ENCODE measurements at places on chromosomes 1 and 21. TPM values are rescaled to one million over a fixed set of nuclear protein-coding genes. Genes with fewer than 3 reads are reported as not detected.

KAZN gene
- total RNA-seq, result 3.2 TPM

GJA9 gene
- not detected for total RNA-seq

GLIS1 gene
- not detected for total RNA-seq

TIAM1 gene
- total RNA-seq, result 4.4 TPM

HEYL gene
- 0.07 TPM for total RNA-seq

DYRK3 gene
- 13.2 TPM for total RNA-seq

TMEM39B gene
- 13.4 TPM for total RNA-seq

RNF186 gene
- not detected for total RNA-seq

NFIA gene
- total RNA-seq, result 12.2 TPM

PTCH2 gene
- total RNA-seq, result 0.13 TPM

OR2T11 gene
- not detected for total RNA-seq

KCNE2 gene
- not detected for total RNA-seq

COL11A1 gene
- not detected for total RNA-seq

RIMS3 gene
- 0.10 TPM for total RNA-seq

MSH4 gene
- 0.05 TPM for total RNA-seq

APOBEC4 gene
- not detected for total RNA-seq

AADACL4 gene
- not detected for total RNA-seq

IGSF9 gene
- not detected for total RNA-seq

TMEM52 gene
- total RNA-seq, result not detected

CFHR5 gene
- not detected for total RNA-seq

SPRR1B gene
- not detected for total RNA-seq

PPM1J gene
- 1.8 TPM for total RNA-seq

AIM2 gene
- not detected for total RNA-seq

NBPF15 gene
- 14.6 TPM for total RNA-seq

CFHR1 gene
- not detected for total RNA-seq

SIKE1 gene
- 49.3 TPM for total RNA-seq

BATF3 gene
- total RNA-seq, result 0.59 TPM

LPAR3 gene
- total RNA-seq, result not detected

RAP1A gene
- 35.0 TPM for total RNA-seq

TLR5 gene
- 0.10 TPM for total RNA-seq

NCAM2 gene
- 0.05 TPM for total RNA-seq

HENMT1 gene
- 3.6 TPM for total RNA-seq

COL18A1 gene
- 404 TPM for total RNA-seq

SPATA21 gene
- not detected for total RNA-seq

SEC16B gene
- 1.1 TPM for total RNA-seq

TIMM17A gene
- 77.2 TPM for total RNA-seq

GUCA2A gene
- not detected for total RNA-seq

SERINC2 gene
- total RNA-seq, result 17.3 TPM

TNNI3K gene
- total RNA-seq, result not detected

TMEM82 gene
- not detected for total RNA-seq

CD84 gene
- total RNA-seq, result not detected

DNAI4 gene
- total RNA-seq, result 0.20 TPM

IVL gene
- total RNA-seq, result not detected

KIF21B gene
- total RNA-seq, result 1.2 TPM

AMY1C gene
- not detected for total RNA-seq

AADACL3 gene
- not detected for total RNA-seq

RIPK4 gene
- not detected for total RNA-seq

ARHGEF10L gene
- 0.47 TPM for total RNA-seq

H6PD gene
- total RNA-seq, result 15.9 TPM

DIO1 gene
- not detected for total RNA-seq

Data from mammary microvascular endothelial cell (primary cell).